CD14-positive monocyte (primary cell): ENCODE measurements at places on chromosomes 16 and 17.

- no peak for DNase-seq
Measured at GRCh38 chr16:12252616-12253015, 276.1 kb downstream of the SNX29 start.

DNA sequence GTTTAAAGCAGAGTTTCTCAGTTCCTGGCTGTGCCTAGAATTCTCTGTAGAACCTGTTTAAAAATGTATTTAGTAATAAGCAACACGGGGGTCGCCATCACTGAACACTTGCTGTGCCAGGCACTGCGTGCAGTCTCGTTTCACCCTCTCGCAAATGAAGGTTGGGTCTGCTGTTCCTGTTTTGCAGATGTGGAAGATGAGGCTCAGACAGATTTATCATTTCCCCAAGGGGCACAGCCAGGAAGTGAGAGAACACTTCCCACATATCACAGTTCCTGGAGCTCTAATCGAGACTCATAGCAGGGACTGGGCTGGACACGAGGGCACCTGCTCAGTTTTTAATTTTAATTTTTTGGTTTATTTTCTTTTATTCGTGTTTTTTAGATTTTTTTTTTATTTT, 122.7 kb downstream of the ABCC6 start:
- DNase-seq: no peak

GRCh38 chr17:14094676-14095601, 25.6 kb downstream of the COX10 start:
- no peak for DNase-seq

- no peak for DNase-seq
Measured at GRCh38 chr16:30699615-30700099, 686 bp downstream of the SRCAP start.

DNA sequence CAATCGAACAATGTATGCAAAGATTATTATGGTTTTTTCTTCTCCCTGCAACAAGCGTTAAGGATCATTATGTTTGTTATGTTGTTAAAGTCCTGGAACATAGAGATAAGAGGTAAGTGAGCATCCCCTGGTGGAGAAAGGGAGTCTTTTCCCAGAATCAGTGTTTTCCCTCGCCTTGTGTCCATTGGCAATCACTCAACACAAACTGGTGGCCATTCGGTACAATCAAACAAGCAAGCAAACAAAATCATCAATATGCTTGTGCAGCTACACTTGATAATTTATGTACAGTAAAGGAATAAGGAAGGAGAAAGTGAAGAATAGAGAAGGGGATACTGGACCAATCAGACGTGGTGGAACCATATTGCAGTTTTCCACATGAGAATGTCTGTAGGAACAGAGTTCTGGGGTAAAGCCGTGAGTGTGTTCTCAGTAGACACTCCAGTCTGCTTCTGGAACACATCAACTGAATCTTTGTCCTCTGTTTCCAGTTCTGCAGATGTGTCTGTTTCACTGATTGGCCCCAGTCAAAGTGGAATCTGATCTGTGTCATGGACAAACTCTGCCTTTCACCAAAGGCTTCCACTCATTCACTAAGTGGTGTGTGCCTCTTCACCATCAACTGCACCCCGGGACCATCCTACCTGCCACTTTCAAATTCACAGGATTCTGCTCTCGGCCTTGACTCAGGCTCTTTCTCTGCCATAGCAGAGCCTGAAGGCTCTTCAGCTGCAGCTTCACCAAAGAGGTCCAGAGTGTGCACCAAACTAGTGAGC, 169.5 kb downstream of the AHSP start:
- no peak for DNase-seq

DNA sequence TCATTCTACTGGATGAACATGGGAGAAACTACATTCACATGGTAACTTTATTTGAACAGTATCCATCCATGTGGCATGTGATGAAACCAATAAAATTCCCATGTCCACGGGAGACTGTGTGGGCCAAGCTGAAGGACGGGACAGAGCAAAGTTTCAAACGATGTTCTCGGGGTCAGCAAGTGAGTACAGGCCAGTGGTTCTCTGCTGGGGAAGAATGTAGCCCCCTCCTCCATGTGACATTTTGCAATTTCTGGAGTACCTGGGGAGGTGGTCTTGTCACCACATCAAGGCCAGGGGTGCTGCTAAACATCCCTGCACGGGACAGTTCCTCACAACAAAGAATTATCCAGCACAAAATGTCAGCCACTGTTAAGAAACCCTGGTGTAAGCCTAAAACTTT, 7.4 kb upstream of the TANGO6 start:
- no peak for DNase-seq

DNA sequence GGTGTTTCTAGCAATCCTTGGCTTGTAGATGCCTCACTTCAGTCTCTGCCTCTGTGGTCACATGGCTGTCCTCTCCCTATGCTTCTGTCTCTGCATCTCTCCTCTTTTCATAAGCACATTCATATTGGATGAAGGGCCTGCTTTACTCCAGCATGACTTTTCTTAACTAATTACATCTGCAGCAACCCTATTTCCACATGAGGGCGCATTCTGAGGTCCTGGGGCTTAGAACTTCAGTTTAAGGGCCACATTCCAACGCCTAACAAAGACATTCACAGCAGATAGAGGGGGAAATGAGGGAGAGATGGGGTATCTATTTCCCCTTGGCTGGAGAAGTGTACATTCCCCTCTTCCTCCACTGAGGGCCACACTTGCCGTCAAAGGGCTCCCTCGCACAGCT, 489.1 kb upstream of the SALL1 start:
- no peak for DNase-seq

DNA sequence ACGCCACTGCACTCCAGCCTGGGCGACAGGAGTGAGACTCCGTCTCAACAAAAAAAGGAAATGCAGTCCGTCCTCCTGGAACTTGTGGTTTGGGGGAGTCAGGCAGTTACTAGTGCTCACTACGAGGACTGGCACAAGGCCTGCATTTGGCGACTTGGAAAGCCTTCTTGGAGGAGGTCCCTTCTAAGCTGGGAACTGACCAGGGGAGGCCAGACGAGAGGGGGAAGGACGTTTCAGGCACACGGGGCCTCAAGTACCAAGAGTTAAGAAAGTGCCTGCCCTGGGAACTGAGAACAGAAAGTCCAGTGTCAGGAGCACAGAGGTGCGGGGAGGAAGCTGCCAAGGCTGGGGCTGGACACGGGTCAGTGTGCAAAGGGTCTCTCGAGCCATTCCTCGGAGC, 89.9 kb downstream of the ABR start:
- no peak for DNase-seq

GRCh38 chr16:25411396-25412081, 153.9 kb upstream of the ZKSCAN2 start:
- no peak for DNase-seq

DNA sequence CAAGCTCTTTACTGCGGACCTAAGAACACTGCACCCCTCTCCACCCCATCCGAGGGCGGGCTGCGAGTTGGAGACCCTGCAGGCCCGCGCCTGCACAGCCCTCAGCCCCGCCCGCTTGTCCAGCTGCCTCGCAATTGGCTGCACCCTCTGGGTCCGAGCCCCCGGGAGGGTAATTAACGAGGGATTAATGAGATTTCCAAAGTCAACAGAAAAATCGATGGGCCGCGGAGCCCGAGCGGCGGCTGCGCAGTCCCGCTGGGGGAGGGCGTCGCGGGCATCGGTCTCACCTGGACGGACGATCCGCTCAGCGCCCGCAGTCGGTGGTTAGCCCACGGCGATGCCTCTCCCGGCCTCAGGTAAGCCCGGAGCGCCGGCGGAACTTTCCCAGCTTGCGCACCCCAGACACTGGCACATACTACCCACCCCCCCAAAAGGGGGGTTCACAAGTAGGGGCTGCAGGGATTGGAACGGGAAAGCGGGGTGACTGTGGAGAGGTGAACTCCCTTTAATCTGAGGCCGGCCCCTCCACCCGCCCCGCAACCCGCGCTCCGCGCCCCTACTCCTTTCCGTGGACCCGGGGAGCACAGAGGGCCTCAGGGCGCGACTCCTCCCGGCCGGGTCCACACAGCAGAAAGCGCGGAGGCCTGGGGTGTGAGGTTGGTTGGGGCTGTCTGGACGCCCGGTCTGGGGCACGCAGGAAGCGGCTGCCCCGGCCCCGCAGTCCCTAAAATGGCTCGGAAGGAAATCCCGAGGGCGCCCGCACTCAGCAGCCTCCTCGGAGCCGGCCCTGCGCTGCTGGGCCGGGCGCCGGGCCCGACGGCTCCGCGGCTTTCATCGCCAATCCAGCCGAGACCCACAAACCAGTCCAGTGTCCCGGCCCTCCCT, at the start of gene OTOP3:
Gene OTOP3, plus strand, starts transcription at position 314 of the 885 bp plus-strand sequence. Its CDS starts 24 bp downstream, at position 338.
- DNase-seq: no peak

DNA sequence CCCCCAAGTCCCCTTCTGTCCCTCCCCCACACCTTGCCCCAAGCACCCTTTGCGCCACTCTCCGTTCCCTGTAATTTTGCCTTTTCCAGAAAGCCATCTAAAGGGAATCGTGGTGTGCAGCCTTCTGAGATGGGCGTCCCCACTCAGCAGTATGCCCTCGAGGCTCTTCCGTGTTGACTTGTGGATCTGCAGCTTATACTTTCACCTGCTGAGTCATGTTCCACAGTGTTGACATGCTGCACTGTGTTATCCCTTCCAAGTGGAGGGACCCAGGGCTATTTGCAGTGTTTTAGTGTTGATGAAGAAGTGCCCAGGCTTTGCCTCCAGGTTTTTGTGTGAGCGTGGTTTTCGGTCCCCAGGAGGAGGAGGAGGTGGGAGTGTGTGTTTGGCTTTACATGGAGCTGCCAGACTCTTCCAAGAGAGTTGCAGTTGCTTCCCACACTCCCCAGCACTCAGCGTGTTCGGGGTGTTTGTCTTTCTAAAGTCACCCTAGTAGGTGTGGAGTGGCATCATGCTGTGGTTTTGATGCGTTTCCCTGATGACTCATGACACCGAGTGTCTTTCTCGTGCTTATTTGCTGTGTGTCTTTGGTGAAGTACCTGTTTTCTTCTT, 32.1 kb upstream of the JPT2 start:
- peak; percentile 74 for DNase-seq

DNA sequence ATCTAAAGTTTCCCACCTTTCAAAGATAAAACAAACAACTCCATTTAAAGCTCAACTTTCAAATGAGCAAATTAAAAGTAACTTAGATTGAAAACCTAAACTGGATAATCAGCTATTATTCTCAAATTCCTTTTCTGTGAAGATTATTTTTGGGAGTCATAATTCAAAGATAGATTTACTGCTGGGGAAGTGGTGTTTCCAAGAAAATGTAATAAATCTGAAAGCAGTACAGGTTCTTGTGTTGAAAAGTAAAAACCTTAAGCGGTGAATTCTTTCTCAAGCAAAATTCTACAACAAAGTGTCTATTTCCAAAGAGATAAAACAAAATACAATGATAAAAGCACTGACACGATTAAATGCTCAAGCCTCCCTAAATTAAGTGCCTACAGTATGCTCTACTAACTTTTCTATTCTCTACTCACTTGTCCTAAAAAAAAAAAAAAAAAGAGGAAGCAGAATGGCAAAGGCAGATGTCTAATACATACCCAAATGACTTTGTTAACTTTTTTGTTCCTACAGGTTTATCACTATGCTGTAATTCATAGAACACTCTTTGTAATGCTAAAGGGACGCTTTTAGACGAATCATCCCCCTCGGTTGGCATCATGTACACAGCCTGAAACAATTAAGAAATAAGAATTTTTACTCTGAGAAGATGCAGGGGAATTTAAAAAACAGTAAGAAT, 34.5 kb downstream of the LITAFD start:
- no peak for DNase-seq

DNA sequence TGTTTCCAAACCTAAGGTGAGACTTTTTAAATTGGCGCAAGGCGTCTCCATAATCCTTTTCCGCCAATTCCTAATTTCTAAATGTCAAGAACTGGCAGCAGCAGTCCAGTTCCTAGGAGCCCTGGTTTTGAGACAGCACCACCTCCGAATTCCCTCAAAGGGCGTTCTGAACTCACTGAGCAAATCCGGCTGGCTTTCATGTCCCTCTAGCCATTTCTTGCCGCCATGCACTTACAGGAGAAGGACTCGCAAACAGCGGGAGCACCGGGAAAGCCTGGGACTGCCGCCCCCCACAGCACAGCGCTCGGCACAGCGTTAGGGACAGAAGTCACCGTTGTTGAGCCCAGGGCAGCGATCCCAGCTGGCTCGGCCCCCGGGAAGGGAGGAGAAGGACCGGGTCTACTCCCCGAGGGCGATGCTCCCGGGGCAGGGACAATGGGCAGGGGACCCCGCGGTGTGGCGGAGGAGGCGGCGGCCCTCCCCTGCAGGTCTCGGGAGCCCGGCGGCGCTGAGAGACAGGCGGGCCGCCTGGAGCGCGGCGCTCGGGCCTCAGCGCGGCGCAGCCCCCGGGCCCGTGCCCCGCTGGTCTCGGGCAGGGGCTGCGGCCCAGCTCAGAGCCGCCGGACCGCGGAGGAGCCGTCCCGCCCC, 545 bp downstream of the ARHGAP17 start:
- no peak for DNase-seq

- DNase-seq: no peak
Measured at GRCh38 chr17:72590382-72590781, 469.6 kb downstream of the SOX9 start.

- no peak for DNase-seq
Measured at GRCh38 chr16:86261379-86261778, 248.9 kb upstream of the FOXF1 start.

- peak; percentile 72 for DNase-seq
Measured at GRCh38 chr17:50661795-50662391, 27.2 kb downstream of the ABCC3 start.

DNA sequence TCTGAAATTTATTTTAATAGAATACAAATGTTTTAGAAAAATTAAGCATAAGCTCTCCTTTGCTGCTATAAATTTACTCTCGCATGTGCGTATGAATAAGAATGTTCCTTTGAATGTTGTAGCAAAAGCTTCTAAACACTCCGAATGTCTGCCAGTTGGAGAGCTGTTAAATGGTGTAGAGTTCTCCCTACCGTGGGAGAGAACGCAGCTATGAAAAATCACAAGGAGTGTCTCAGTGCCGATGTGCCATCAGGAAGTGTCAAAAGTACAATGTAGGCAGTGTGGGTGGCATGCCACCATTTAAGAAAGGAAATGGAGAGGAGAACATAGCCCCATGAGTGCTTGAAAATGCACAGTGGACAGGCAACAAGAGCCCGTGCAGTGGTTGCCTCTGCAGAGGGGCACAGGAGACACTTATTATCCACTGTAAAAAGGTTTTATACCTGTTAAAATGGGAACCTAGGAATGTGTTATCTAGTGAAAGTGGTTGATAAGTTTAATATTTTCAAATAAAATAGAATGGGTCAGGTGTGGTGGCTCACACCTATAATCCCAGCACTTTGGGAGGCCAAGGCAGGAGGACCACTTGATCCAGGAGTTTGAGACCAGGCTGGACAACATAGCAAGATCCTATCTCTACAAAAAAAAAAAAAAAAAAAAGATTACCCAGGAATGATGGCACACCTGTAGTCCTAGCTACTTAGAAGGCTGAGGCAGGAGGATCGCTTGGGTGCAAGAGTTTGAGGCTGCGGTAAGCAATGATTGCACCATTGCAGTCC, 144.0 kb downstream of the SOCS1 start:
- DNase-seq: no peak

GRCh38 chr17:17508019-17508535, 11.9 kb upstream of the RASD1 start:
- no peak for DNase-seq

GRCh38 chr17:49223517-49224197, 6.9 kb downstream of the PHOSPHO1 start:
- DNase-seq: peak; percentile 50

GRCh38 chr16:70380248-70380918, 33.7 kb downstream of the DDX19A start:
- DNase-seq: no peak
